Vagina (tissue), 2 donors: ENCODE measurements at places on chromosomes 12 and 14.
A peak's percentile ranks its signal among the peaks of the same experiment; 100 is the strongest.

DNA sequence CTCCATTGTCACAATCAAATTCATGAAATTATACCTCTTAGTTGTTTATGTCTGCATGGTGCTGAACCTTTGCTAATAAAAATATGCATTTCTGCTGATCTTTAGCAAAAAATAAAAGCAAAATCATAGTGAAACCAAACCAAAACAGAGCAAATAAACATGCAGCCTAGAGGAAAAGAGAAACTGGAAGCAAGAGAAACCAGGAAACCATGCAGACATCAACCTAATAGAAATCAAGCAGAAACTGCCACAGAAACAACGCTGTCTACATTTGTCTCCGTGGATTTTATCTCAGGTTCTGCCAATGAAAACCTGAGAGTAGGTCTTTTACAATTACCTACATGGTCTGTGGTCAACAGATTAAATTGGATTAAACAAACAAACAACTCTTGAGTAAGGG is 173.7 kb downstream of the SYT10 start:
- H3K27me3 ChIP-seq = no peaks in the 10 kb centered on the region
- DNase-seq = no peak
- H3K4me3 ChIP-seq = no peak overlapping the region
- H3K4me1 ChIP-seq = no peaks in the 10 kb centered on the region

- no peak overlapping the region for H3K27ac ChIP-seq
- H3K4me1 ChIP-seq = no peaks in the 10 kb centered on the region
- H3K36me3 ChIP-seq = no peaks in the 10 kb centered on the region
- no peaks in the 10 kb centered on the region for H3K27me3 ChIP-seq
These were observed 12.6 kb downstream of the BTBD6 start for GRCh38 chr14:105260959-105261358.

- H3K36me3 ChIP-seq = no peaks in the 10 kb centered on the region
- H3K4me3 ChIP-seq = no peak overlapping the region
- H3K27me3 ChIP-seq = no peaks in the 10 kb centered on the region
- no peaks in the 10 kb centered on the region for H3K4me1 ChIP-seq
These were observed 319.7 kb upstream of the LRIG3 start for GRCh38 chr12:59240048-59240447.

GRCh38 chr12:115817389-115817788 is 460.1 kb downstream of the MED13L start:
- H3K36me3 ChIP-seq = no peaks in the 10 kb centered on the region
- DNase-seq = no peak
- no peak overlapping the region for H3K4me3 ChIP-seq

- no peak for DNase-seq
- no peak overlapping the region for H3K27ac ChIP-seq
- H3K27me3 ChIP-seq = no peaks in the 10 kb centered on the region
These were observed 11.8 kb downstream of the RPS6KL1 start for GRCh38 chr14:74911221-74911620.

- no peak overlapping the region for H3K27ac ChIP-seq
- no peaks in the 10 kb centered on the region for H3K4me1 ChIP-seq
- no peak overlapping the region for H3K4me3 ChIP-seq
- H3K36me3 ChIP-seq = no peaks in the 10 kb centered on the region
- DNase-seq = no peak
These were observed 274.7 kb downstream of the DAD1 start for GRCh38 chr14:22314183-22314820.

- peaks cover 35% of the 10 kb centered on the region for H3K4me1 ChIP-seq
- peak overlapping the region; percentile 82 for H3K27ac ChIP-seq
These were observed 96.4 kb downstream of the SCARB1 start for GRCh38 chr12:124767066-124767821.

DNA sequence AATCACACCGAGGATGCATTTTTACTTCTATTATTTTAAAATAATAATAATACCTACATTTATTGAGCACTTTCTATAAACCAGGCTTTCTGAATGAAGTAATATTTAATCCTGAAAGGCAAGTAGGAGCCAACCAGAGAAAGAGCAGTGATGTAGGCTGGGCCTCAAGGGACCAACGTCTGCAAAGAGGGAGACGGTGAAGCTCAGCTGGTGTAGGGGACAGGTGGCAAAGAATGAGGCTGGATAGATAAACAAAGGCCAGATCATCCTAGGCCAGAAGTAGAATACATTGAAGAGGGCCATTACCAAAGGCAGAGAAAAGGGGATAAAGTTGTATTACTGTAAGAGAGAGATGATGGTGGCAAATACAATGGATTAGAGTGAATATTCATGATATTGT is 810 bp upstream of the TMBIM4 start:
- H3K4me1 ChIP-seq = peaks cover 14% of the 10 kb centered on the region
- no peaks in the 10 kb centered on the region for H3K27me3 ChIP-seq
- no peak for DNase-seq

GRCh38 chr12:15545334-15545733 is 223.0 kb downstream of the PTPRO start:
- H3K4me3 ChIP-seq = no peak overlapping the region
- H3K27me3 ChIP-seq = no peaks in the 10 kb centered on the region
- H3K4me1 ChIP-seq = no peaks in the 10 kb centered on the region
- no peak overlapping the region for H3K27ac ChIP-seq
- H3K36me3 ChIP-seq = no peaks in the 10 kb centered on the region
- DNase-seq = no peak

GRCh38 chr12:45737638-45738037 is 8.1 kb downstream of the ARID2 start:
- H3K27ac ChIP-seq = no peak overlapping the region
- peaks cover 33% of the 10 kb centered on the region for H3K4me1 ChIP-seq
- peaks cover 5% of the 10 kb centered on the region for H3K36me3 ChIP-seq
- no peaks in the 10 kb centered on the region for H3K27me3 ChIP-seq

DNA sequence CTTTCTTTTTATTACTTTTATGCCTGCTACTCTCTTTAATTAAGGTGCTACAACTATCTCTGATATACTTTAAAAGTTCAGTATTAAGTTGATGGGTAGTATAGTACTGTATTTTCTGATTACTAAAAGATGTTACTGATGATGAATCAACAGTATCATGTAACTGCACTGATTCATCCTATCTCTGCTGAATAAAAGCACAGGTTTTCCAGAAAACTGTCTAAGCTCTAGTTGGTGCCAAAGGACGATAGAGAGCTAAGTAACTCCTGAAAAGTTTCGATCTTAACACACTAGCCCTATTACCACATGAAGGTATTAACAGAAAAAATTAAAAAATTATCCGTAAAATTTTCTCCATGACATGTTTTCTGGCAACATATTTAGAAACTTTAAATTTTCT is 2.1 kb downstream of the SCAF11 start:
- no peak for DNase-seq
- H3K27ac ChIP-seq = no peak overlapping the region
- no peaks in the 10 kb centered on the region for H3K27me3 ChIP-seq
- no peaks in the 10 kb centered on the region for H3K36me3 ChIP-seq
- H3K4me3 ChIP-seq = no peak overlapping the region
- peaks cover 55% of the 10 kb centered on the region for H3K4me1 ChIP-seq

DNA sequence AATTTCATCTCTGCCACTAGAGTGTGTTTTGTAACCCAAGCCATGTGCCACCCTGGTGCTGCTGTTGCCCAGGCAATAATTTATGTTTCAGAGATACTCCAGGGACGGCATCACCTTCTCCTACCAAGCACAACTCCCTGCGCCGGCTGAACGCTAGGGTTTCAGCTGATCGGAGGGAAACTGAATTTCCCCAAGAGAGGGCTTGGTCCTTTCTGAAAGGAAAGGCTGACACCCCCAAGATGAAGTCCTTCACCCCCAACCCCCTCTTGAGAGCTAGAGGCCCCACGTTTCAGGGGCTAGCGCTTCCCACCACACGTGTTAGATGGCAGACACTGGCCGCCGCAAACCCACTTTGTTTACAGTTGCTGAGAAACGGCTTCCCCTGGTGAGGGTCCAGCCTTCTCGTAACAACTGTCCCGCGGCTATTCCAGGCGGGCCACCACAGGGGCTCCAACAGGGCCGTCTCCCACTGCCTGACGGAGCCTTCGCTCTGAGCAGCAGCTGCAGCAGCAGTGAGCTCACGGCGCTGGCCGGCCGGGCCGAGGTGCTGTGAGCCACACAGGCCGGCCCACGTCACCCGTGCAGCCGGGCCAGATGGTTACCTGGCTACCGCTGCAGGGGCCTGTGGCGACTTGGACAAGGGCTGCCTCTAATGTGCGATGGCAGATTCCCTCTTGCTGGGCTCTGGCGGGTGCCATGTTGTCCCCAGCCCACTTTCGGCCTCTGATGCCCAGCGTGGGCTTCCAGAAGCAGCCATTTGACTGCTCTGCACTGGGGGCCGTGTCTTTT is 66.4 kb downstream of the TESC start:
- DNase-seq = no peak
- H3K27ac ChIP-seq = no peak overlapping the region
- H3K4me1 ChIP-seq = peaks cover 18% of the 10 kb centered on the region
- no peaks in the 10 kb centered on the region for H3K27me3 ChIP-seq

DNA sequence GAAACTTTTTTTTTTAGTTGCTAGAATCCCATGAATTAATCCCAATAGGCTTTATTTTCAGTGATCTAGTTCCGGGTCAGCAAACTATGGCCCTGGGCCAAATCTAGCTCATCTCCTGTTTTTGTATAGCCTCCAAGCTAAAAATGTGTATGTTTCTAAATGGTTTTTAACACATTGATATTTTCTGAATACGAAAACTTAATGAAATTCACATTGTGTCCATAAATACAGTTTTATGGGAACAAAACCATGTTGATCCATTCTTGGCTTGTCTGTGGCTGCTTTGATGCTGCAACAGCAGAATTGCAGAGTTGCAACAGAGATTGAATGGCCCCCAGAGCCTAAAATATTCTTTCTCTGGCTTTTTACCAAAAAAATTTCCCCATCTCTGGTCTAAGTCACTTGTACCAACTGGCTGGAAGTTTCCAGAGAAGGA is 47.5 kb downstream of the ZNF664 start:
- H3K27me3 ChIP-seq = no peaks in the 10 kb centered on the region
- no peak for DNase-seq
- H3K36me3 ChIP-seq = no peaks in the 10 kb centered on the region
- H3K4me1 ChIP-seq = peaks cover 20% of the 10 kb centered on the region

GRCh38 chr12:3086729-3087323 is 9.6 kb downstream of the TSPAN9 start:
- DNase-seq = no peak
- H3K27me3 ChIP-seq = no peaks in the 10 kb centered on the region
- no peaks in the 10 kb centered on the region for H3K36me3 ChIP-seq
- H3K4me3 ChIP-seq = no peak overlapping the region

DNA sequence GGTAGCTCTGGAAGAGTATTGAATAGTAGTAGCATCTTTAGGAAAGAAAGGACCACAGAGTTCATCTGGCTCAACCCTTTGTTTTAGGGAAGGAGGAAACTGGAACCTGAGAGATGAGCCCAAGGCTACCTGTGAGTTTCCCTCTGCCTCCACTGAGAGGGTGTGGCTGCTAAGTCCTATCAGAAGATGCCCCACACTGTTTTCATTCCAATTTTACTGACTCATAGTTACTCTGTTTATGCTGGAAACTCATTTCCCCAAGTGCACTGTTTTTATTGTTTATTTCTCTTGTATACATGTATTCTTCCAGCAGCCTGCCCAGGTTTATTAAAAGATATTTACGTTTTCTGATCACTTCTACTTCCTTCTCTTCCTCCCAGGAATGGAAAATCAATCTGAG is 127.4 kb upstream of the ARHGAP5 start:
- no peak overlapping the region for H3K4me3 ChIP-seq
- peaks cover 22% of the 10 kb centered on the region for H3K4me1 ChIP-seq
- no peaks in the 10 kb centered on the region for H3K27me3 ChIP-seq
- no peak overlapping the region for H3K27ac ChIP-seq
- no peaks in the 10 kb centered on the region for H3K36me3 ChIP-seq

DNA sequence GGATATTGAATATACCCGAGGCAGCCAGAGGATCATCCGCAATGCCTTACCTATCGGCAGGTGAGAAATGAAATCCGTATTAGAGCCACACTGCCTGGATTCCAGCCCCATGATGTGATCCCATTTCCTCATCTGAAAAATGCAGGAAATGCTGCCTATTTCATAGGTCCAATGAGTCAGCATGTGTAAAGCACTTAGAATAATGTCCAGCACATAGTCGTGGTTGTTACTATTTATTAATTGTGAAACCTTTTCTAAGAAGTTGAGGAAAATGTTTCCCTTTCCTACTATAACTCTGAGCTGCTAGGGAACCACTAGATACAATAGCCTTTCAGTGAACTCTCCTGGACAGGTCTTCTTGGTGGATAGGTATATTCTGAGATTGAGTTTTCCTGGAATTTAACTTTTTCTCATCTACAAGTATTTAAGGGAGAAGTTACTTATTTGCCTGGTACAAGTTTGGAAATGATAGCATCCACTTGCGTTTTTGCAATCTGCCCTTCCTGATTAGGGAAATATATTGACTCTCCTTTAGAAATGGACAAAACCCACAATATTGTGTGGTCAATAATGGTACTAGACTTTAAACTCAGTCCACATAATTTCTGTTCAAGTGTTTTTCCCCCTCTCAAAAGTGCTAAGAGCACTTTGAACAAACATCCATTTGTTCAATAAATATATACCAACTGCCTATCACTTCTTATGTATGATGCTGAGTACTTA is 12.2 kb downstream of the POLR3B start:
- H3K27me3 ChIP-seq = no peaks in the 10 kb centered on the region
- DNase-seq = no peak
- H3K36me3 ChIP-seq = no peaks in the 10 kb centered on the region
- no peak overlapping the region for H3K27ac ChIP-seq

DNA sequence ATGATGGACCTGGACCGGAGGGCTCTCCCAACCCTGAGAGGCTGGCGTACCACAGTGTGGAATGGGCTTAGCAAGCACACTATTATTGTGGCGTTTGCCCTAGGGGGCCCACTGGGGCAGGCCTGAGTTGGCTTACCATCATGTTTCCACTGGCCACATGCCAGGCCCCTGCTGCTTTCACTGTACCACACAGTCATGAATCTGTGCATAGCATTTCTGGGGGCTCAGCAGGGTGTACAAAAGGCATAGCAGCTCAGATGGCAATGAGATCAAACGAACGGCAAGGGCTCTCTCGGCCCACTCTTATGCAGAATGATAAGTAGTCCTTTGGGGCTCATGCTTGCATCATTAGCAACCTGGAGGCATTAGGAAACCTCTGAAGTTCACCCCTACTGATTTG is 137.0 kb upstream of the HIF1A start:
- H3K4me1 ChIP-seq = peaks cover 63% of the 10 kb centered on the region
- no peaks in the 10 kb centered on the region for H3K27me3 ChIP-seq
- H3K27ac ChIP-seq = no peak overlapping the region

DNA sequence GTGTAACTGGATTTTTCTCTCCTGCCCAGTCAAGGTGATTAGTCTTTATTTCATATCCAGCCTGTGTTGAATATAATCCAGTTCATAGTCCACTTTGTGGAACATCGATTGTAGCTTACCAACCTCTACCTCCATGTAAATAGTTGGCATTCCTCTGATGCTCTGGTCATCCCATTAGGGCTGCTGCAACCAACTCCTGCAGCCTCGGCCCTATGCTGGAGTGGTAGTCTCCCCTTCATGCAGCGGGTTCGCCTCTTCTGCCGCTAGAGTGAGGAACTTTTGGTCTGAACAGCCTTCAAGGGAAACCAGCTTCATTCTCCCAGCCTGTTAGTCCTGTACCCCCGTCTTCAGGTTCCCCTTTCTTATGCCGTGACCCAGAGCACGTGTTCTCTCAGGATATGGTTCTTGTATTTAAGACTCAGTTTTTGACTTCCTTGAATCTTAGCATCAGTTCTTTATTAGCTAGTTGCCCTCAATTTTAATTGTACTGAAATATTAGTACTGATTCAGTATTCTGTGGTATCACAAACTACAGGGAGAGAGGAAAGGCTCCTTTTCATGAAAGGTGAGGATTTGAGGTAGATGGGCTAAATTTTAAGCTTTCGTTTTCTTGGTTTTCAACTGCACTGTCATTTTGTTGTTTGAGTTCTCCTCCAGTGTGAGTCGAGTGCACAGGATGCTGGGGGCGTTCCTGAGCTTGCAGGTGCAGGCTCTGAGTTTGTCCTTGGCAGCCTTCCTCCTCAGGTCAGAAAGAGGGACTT is 33.2 kb downstream of the ZNF664 start:
- H3K4me1 ChIP-seq = peaks cover 23% of the 10 kb centered on the region
- H3K36me3 ChIP-seq = no peaks in the 10 kb centered on the region
- DNase-seq = no peak
- H3K4me3 ChIP-seq = no peak overlapping the region
